ENCODE measurements at places on chromosomes 6 and 20. TPM values are rescaled to one million over a fixed set of nuclear protein-coding genes. Genes with fewer than 3 reads are reported as not detected.

MATN4 gene
- polyA plus RNA-seq = not detected

NRSN1 gene
- not detected for polyA plus RNA-seq

DNA sequence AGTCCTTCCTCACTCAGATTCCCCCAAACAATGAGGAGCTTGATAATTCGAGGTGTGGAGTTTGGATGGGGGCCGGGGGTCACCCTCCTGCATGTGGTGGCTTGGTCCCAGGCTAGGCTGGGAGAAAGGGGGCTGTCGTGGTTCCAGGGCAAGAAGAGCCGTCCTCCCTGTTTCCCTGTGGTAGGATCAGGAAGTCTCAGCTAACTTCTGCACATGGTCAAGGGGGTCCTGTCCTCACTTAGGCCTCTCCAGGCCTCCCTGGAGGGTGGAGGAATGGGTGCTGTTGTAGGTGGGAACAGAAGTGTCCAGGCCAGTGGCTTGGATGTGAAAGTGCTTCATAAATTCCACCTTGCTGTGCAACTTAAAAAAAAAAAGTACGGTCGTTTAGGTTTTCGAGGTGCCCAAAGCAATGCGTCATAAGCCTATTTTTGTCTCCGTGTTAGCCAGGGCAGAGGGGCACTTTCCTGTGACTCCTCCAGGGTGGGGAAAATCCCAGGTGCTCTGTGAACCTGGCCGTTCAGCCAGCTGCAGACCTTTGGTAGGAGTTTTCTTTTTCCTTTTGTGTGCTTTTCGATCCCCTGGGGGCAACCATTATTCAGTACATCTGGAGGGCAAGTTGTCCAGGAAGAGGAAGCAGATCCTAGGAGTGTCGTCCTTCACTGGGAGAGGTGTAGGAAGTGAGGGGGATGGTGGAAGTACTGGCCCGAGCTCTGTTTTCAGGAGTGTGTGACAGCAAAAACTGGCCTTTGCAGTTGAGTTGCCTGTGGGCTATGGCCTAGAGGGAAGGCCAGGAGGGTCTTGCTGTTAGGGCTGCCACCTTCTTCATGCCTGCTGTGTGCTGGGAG lies 9.6 kb downstream of the IGF2R start:
- no peak overlapping the region for H3K27ac ChIP-seq
- no peak for DNase-seq

DNA sequence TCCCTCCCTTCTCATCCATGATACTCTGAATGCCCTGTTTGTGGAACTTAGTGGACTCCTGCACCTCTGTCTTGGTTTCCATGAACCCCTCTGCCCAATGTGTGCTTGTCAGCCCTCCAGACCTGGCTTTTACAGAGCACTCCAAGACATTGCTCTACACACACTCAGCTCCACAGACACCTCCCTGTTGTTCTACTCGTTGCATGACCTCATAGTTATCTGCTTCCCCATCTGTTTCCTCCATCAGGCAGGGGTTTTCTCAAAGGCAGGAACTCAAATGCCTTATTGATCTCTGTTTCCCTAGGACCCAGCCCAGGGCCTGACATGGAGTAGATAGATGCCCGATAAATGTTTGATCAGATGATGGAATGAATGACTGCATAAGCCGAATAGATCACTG lies 13.3 kb downstream of the PLCG1 start:
- no peaks in the 10 kb centered on the region for H3K36me3 ChIP-seq
- H3K27me3 ChIP-seq = peaks cover 11% of the 10 kb centered on the region
- peak overlapping the region; percentile 7 for H3K4me3 ChIP-seq
- peak overlapping the region; percentile 65 for H3K27ac ChIP-seq

DNA sequence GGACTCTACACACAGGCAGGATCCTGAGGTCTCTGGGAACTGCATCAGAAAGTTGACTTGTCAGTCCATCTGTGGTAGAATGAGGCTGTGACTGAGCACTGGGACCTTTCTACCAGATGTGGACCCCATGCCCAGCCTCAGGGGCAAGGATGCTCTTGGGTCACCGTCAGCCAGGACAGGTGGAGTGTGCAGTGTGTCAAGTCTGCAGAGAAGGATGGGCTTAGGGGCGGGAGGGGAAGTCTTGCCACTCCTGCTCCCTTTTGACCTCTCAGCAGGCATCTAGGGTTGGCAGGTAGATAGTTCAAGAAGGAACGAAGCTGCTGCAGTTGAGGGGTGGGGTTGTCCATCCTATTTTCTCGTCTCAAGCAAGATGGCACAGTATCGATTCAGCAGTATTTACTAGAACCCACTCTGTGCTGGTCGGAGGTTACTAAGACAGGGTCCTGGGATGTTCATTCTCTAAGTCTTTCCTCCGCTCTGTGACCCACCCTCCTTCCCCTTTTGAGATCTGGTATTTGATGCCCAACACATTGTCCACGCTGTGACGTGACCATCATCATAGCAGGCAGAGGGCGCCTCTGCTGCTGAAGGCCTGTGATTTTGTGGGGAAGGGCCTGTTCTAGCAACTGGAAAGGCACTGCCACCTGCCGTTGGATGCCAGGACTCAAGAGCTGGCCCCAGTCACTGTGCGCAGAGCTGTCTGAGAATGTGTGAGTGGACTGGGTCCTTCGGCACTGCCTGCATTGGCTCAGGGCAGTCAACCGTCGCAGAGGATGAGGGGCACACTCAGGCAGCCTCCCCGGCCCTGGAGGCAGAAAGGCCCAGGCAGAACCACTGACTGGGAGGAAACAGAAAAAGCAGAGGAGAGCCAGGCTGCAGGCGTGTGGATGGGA lies 23.2 kb downstream of the RBCK1 start:
- H3K36me3 ChIP-seq = no peaks in the 10 kb centered on the region
- H3K27me3 ChIP-seq = no peaks in the 10 kb centered on the region
- H3K4me3 ChIP-seq = no peak overlapping the region
- no peak for DNase-seq
- peak overlapping the region; percentile 72 for H3K27ac ChIP-seq

DNA sequence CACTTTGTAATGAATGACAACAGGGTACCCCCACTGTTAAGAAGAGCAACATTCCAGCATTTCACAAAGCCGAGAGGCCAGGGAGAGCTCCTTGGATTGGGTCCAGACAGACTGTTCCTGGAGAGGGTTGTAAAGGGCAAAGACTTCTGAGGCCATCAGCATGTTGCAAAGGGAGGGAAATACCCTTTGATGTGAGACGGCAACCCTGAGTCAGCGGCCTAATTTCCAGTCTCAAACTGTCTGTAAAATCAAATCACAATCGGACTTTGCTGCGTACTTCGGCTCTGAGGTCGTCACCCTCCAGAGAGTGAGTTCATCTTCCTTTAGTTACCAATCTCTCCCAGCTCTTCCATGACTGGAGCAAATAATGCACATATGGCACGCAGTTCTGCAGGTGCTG lies 101.0 kb upstream of the DTNBP1 start:
- no peaks in the 10 kb centered on the region for H3K36me3 ChIP-seq
- H3K27me3 ChIP-seq = no peaks in the 10 kb centered on the region
- H3K4me3 ChIP-seq = no peak overlapping the region
- no peaks in the 10 kb centered on the region for H3K4me1 ChIP-seq

DNA sequence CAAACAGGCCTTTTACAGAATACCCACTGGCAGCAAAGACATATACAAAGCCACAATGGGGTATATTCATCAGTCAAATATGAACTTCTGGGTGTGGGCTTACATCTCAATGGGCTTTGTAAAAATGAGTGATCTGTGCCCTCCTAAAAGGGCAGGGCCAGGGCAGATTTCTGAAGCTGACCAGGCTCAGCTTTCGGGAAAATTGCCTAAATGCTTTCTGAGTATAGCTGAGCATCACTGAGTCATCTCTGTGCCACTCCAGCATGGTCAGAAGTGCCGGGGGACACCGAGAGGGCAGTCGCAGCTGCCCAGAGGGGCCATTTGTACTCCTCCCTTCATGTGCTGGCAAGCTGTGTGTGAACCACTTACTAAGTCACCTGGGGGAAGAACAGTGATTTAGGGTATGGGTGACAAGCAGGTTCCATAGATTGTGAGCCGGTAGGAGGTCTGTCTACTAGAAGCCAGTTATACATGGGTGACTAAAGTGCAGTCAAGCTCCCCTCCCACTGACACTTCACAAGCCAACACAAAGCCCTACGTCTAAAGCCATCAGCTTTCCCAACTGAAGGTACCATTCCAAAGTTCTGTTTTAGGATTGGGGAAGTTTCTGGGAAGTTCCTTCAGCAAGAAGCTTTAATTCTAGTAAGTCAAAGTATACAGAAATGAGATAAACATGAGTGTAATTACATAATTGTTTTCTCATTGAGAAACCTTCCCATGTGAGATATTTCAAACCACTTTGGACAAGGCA lies 147.6 kb upstream of the TAB2 start:
- H3K36me3 ChIP-seq = peaks cover 7% of the 10 kb centered on the region
- H3K27me3 ChIP-seq = peaks cover 13% of the 10 kb centered on the region
- no peak overlapping the region for H3K27ac ChIP-seq
- peaks cover 11% of the 10 kb centered on the region for H3K4me1 ChIP-seq
- H3K4me3 ChIP-seq = no peak overlapping the region

ETV7 gene
- not detected for polyA plus RNA-seq

DNA sequence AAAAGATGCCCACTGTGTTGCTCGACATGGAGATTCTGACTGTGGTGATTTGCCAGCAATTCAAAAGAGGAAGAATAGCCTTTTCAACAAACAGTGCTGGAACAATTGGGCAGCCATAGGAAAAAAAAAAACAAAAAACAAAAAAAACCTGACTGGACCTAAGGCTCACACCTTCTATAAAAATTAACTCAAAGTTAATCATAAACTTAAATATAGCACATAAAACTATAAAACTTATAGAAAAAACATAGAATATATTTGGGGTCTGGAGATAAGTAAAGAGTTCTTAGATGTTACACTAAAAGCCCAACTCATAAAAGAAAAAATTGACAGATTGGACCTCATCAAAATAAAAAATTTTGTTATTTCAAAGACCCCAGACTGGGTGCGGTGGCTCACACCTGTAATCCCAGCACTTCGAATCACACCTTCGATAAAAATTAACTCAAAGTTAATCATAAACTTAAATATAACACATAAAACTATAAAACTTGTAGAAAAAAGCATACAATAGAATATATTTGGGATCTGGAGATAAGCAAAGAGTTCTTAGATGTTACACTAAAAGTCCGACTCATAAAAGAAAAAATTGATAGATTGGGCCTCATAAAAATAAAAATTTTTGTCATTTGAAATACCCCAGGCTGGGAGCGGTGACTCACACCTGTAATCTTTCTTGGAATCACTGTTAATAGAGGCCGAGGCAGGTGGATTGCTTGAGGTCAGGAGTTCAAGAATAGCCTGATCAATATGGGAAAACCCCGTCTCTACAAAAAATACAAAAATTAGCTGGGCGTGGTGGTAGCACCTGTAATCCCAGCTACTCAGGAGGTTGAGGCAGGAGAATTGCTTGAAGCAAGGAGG lies 115.6 kb upstream of the FAM83B start:
- no peak for DNase-seq
- no peak overlapping the region for H3K27ac ChIP-seq
- H3K4me1 ChIP-seq = no peaks in the 10 kb centered on the region
- no peak overlapping the region for H3K4me3 ChIP-seq
- no peaks in the 10 kb centered on the region for H3K36me3 ChIP-seq
- H3K27me3 ChIP-seq = no peaks in the 10 kb centered on the region

- peak; percentile 24 for DNase-seq
- no peaks in the 10 kb centered on the region for H3K27me3 ChIP-seq
- H3K4me3 ChIP-seq = peak overlapping the region; percentile 57
- no peaks in the 10 kb centered on the region for H3K36me3 ChIP-seq
- peak overlapping the region; percentile 96 for H3K27ac ChIP-seq
- peaks cover 69% of the 10 kb centered on the region for H3K4me1 ChIP-seq
These were observed 374.4 kb downstream of the UTRN start for GRCh38 chr6:144659202-144660182.

DNA sequence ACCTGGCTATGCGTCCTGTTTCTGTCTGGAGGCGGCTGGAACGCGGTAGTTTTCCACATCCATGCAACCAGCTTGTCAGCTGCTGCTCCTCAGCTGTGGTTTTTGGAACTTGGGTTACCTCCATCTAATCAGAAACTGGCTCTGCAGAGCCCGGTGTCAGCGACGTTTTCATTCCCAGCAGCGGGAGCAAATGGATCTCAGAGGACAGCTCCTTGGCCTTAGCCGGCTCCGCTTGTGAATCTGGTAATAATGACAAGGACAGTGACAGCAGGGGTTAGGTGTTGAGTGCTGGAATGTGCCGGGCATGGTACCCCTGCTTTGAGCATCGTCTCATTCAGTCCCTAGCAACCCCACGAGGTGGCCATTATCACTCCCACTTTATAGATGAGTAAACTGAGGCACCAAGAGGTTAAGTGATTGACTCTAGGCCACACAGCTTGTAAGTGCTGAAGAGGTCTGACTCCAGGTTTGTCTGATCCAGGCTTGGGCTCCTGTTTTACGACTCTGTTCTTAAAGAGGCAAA lies 1.3 kb downstream of the SLCO4A1 start:
- H3K27ac ChIP-seq = no peak overlapping the region
- peak overlapping the region; percentile 82 for H3K4me3 ChIP-seq
- DNase-seq = no peak
- peaks cover 18% of the 10 kb centered on the region for H3K4me1 ChIP-seq

ZNF334 gene
- not detected for polyA plus RNA-seq

GJA1 gene
- polyA plus RNA-seq = not detected

GRCh38 chr6:134223796-134224420 lies 94.0 kb downstream of the SGK1 start:
- H3K4me3 ChIP-seq = no peak overlapping the region
- no peaks in the 10 kb centered on the region for H3K4me1 ChIP-seq
- no peak overlapping the region for H3K27ac ChIP-seq
- no peaks in the 10 kb centered on the region for H3K36me3 ChIP-seq
- no peaks in the 10 kb centered on the region for H3K27me3 ChIP-seq

MCHR2 gene
- polyA plus RNA-seq = not detected

Data from naive B cell (primary cell).